Activated CD4-positive, alpha-beta T cell treated with anti-CD3 and anti-CD28 coated beads, Interleukin-2, amount 10 ng/mL, durations not matched to agents 7 days and 5 days (primary cell): ENCODE measurements at places on chromosomes 2 and 18. TPM values are rescaled to one million over a fixed set of nuclear protein-coding genes. Genes with fewer than 3 reads are reported as not detected.

Gene RSAD2
- 100 TPM for total RNA-seq

Gene LOXHD1
- total RNA-seq: 0.35 TPM

Gene BMP10
- not detected for total RNA-seq

Gene GREB1L
- total RNA-seq: not detected

Gene DSC2
- total RNA-seq: not detected

Gene CYBRD1
- total RNA-seq: 0.31 TPM

Gene MAB21L4
- not detected for total RNA-seq

Gene GLB1L
- total RNA-seq: 3.3 TPM

Gene GORASP2
- total RNA-seq: 58.7 TPM

Gene SERPINB13
- total RNA-seq: not detected

Gene REG1B
- total RNA-seq: not detected

Gene CCDC178
- total RNA-seq: not detected

Gene CNOT11
- 80.7 TPM for total RNA-seq

Gene COPS9
- 77.9 TPM for total RNA-seq

Gene LCLAT1
- 24.6 TPM for total RNA-seq

Gene KCNE4
- total RNA-seq: not detected

Gene C18orf32
- 27.3 TPM for total RNA-seq

Gene DSG1
- total RNA-seq: not detected

Gene RESP18
- not detected for total RNA-seq

Gene FOXI3
- not detected for total RNA-seq

Gene ABCB11
- total RNA-seq: 0.20 TPM

Gene AFF3
- 13.0 TPM for total RNA-seq

Gene VWC2L
- not detected for total RNA-seq

Gene TRAF3IP1
- 7.9 TPM for total RNA-seq

Gene PAX3
- not detected for total RNA-seq

Gene MEP1B
- not detected for total RNA-seq

Gene C2orf80
- total RNA-seq: not detected

Gene STAT4
- 72.6 TPM for total RNA-seq

Gene GALNT5
- not detected for total RNA-seq

Gene ALPI
- not detected for total RNA-seq

Gene OBSL1
- not detected for total RNA-seq

Gene CXCR1
- 0.99 TPM for total RNA-seq

Gene VAMP8
- total RNA-seq: 131 TPM

Gene CNGA3
- not detected for total RNA-seq

Gene UGT1A3
- not detected for total RNA-seq

Gene EVX2
- not detected for total RNA-seq

Gene GPR55
- 9.4 TPM for total RNA-seq

Gene RAB12
- total RNA-seq: 13.5 TPM

Gene PJVK
- 2.2 TPM for total RNA-seq

Gene RTTN
- total RNA-seq: 24.2 TPM

Gene SCLY
- total RNA-seq: 30.0 TPM

Gene COLEC12
- not detected for total RNA-seq

Gene ATP6V1B1
- total RNA-seq: not detected

Gene IHH
- not detected for total RNA-seq

Gene SERPINB11
- total RNA-seq: not detected

Gene WDR54
- 80.7 TPM for total RNA-seq

Gene ARHGAP28
- total RNA-seq: not detected

Gene UBR3
- 27.4 TPM for total RNA-seq

Gene STARD6
- total RNA-seq: not detected

Gene SH3RF3
- 0.08 TPM for total RNA-seq

Gene TWSG1
- total RNA-seq: 6.1 TPM

Gene CXCR2
- 0.37 TPM for total RNA-seq

Gene MXD1
- total RNA-seq: 19.1 TPM
